Sciatic nerve (tissue), 2 donors: ENCODE measurements at places on chromosomes 16 and 17. TPM values are rescaled to one million over a fixed set of nuclear protein-coding genes. Genes with fewer than 3 reads are reported as not detected.

GRCh38 chr16:9946022-9946720, 236.1 kb downstream of the GRIN2A start:
- DNase-seq, result no peak

- no peak for DNase-seq
Measured at GRCh38 chr16:87057951-87058560, 259.1 kb downstream of the C16orf95 start.

DNA sequence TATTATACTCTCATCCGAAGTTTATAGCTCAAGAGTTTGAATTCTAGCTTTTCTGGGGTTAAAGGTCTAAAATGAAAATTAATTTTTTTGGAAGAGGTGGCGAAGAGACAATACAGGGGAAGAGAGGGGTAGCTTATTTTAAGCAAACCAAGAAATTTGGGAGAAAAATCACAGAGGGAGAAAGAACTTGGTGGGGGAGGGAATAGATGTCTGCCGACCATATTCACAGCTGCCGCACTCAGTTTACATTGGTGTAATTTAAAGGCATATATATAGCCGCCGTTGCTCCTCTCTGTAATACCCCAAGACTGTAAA, 6.5 kb upstream of the ZFHX3 start:
- DNase-seq, result no peak

- peak; percentile 44 for DNase-seq
Measured at GRCh38 chr17:80950466-80951120, 41.0 kb upstream of the CHMP6 start.

- no peak for DNase-seq
Measured at GRCh38 chr16:66127459-66128370, 238.8 kb upstream of the CDH5 start.

The TTYH2 gene
- total RNA-seq, result 46.7 TPM

The NPTX1 gene
- 0.53 TPM for total RNA-seq
